ENCODE measurements at places on chromosomes 13 and 19.

DNA sequence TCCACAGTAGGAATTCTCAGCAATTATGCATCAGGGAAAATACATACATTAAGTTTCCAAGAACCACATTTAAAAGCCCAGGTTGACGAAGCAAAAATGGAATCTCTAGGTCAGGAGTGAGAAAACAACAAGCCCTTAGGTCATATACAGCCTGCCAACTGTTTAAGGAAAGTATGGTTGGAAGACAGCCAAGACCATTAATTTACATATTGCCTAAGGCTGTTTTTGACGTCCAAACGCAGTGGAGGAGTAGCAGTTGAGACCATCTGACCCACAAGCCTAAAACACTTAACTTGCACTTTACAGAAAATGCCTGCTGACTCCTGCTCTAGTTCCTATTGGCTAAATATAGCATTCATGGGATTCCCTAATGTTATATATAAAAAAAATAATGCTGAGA is 299.0 kb downstream of the ITGBL1 start:
- DNase-seq: no peak

DNA sequence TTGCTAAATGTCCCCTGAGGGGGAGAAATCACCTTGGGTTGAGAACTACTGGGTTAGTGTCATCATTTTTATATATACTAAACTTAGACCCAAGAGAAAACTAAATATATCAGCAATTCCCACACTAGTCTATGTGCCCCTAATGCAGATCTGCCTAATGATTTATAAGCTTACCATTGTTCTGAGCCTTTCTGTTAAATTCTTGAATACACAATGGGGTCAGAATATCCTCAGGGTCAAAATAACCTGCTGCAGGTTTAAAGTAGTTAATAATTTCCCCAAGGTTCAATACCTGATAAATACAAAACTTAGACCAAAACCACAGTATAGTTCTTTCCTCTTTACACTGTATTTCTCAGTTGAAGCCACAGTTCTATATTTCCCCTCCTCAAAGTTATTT is 4.6 kb downstream of the VWA8 start:
- no peak for DNase-seq

GRCh38 chr13:73776151-73776785 is 357.9 kb downstream of the KLF12 start:
- no peak for DNase-seq

- DNase-seq: no peak
Observed at GRCh38 chr13:19053561-19053960, 128.1 kb downstream of the TUBA3C start.

- DNase-seq: no peak
Observed at GRCh38 chr13:83452292-83452950, 429.9 kb downstream of the SLITRK1 start.

- DNase-seq: no peak
Observed at GRCh38 chr19:50244695-50245094, 41.3 kb downstream of the MYH14 start.

- no peak for DNase-seq
Observed at GRCh38 chr13:77853703-77854102, 64.9 kb downstream of the EDNRB start.

- DNase-seq: no peak
Observed at GRCh38 chr13:76967031-76967430, 18.7 kb downstream of the ACOD1 start.

- no peak for DNase-seq
Observed at GRCh38 chr19:49210108-49210900, 52.7 kb downstream of the TRPM4 start.

DNA sequence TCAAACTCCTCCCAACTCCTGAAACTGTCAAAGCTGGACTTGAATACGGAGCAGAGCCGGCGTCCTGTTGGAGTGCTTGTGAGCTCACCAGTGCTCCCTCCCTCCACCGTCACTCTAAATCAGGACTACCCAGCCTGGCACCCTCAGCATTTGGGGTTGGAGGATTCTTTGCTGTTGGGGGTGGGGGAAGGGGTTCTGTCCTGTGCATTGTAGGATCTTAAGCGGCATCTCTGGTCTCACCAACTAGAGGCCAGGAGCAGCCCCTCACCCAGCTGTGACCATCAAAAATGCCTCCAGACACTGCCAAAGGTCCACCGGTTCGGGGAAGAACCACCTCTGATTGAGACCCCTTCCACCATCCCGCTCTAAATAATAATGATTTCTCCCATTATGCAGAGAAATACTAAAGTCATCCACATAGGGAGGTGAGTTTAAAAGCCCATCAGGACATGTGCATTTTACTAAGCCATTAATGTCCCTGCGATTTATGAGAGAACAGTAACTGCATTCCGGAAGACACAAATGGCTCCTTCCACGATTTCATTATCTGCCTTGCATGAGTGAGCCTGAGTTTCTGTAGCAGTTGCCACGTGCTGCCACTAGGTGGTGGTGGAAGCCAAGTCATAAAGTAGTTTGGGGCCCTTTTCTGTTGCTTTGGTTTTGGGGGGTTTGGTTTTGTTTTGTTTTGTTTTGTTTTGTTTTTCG is 16.1 kb upstream of the USP29 start:
- DNase-seq: peak; percentile 40

- no peak for DNase-seq
Observed at GRCh38 chr19:38386971-38387549, 774 bp downstream of the GGN start.

GRCh38 chr19:33812388-33813330 is 16.0 kb downstream of the KCTD15 start:
- DNase-seq: no peak

DNA sequence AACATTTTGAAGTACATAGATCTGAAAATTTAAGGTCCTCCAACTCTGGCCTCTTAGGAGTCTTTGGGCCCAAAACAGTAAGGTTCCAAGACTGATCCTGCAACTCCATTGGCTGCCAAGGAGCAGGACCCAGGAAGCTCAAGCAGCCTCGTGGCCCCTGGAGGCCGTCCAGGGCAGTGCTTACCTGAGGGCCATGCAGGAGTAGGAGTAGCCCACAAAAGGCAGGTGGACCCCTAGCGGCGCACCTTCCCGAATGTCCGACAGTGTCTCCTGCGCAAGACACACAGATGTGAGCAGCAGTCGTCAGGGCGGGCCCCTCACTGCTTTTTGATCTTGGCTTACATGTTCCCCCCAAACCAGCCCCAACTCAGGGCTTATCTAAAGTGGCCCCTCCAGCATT is 5.7 kb upstream of the SIX5 start:
- DNase-seq: no peak

GRCh38 chr13:106657104-106657503 is 89.2 kb upstream of the ARGLU1 start:
- DNase-seq: no peak

GRCh38 chr19:51477344-51477743 is 995 bp upstream of the CEACAM18 start:
- no peak for DNase-seq

- DNase-seq: no peak
Observed at GRCh38 chr19:44582581-44583265, 30.6 kb upstream of the IGSF23 start.

DNA sequence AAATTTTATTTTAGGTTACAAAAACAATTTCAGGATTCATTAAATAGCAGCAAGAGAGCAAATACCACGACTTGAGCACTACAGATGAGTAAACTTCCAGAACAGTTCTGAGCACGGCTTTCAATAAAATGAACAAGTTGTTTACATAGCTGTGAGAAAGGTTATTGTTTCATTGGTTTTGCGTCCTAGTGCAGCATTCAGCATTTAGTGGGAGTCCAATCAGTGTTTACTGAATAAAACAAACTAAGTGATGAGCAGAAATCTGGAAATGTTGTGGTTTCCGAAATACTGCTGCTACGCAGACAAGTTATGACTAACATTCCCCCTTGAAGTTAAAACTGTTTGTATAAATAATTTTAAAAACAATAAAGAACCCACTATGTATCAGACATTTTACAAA is 251.5 kb upstream of the STARD13 start:
- peak; percentile 17 for DNase-seq

DNA sequence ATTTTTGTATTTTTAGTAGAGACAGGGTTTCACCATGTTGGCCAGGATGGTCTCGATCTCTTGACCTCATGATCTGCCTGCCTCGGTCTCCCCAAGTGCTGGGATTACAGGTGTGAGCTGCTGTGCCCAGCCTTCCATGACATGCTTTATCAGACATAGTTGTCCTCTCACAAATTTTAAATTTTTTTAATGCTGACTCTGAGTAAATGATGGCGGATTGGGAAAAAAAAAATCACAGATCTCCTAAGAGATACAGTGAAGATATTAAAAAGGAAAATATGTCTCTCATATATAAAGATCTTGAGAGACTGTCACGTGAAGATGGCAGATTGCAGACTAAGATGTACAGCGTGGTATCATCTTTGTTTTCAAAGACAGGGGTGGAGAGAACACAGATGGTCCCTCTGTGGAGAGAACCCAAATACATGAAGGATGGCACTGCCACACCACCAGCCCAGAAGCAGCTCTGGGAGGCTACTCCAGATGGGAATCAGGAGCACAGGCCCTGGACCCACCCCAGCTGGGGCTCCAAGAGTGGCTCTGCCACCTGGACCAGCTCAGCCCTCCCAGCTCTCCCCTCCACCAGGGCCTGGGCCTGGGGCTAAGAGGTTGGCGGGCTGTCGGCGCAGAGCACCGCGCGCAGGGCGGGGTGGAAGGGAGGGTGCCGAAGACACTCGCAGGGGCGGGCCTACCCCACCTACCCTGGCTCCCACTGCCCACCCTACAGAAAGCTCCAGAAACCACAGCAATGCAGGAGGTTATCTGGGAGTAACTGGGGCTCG is 20.0 kb upstream of the CCNP start:
- DNase-seq: no peak

GRCh38 chr13:39915418-39915817 is 260.0 kb downstream of the COG6 start:
- DNase-seq: no peak

DNA sequence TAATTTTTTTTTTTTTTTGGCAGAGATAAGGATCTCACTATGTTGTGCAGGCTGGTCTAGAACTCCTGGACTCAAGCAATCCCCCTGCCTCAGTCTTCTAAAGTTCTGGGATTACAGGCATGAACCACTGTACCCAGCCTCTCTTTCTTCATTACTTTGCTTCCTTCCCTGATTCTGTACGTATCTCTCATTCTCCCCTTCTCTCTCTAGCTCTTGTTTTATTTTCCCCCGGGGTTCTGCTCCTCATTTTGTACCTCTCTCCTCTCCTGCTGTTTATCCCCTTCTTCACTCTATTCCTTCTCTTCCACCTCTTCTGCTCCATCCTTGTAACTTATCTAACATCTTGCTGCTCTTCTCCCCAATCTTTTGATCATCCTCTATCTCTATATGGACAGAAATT is 46.5 kb downstream of the ZNF611 start:
- DNase-seq: no peak

DNA sequence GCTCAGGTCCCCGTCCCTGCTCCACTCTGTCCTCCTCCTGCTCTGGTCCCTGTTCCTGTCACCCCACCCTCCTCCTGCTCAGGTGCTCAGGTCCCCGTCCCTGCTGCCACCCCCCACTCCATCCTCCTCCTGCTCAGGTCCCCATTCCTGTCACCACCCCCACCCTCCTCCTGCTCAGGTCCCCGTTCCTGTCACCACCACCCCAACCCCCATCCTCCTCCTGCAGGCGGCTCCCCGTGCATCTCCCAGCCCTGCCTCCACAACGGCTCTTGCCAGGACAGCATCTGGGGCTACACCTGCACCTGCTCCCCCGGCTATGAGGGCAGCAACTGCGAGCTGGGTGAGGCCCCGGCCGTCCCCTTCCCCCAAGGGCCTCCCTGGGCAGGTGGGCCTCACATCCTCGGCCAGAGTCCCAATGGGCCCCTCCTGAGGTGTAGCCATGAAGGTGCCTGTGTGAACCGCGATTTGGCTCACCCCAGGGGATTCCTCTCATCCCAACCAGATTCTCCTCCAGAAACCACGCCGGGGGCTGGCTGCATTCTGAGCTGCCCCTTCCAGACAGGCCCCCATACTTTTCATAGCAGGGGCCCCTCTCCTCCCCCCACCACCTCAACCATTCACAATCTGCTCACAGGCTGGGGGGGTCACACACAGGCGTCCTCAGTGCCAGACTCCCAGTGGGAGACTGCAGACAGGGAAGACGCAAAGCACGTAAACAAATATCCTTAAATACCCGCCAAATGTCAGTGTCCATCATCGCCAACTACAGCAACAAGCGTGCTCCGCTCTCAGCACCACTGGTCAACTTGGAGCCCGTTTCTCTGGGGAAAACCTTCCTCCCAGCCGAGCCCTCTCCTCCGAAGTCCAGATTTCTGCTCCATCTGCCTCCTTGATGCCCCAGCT is 4.6 kb downstream of the PROZ start:
- DNase-seq: no peak

- peak; percentile 23 for DNase-seq
Observed at GRCh38 chr13:31042481-31043165, 110.2 kb downstream of the TEX26 start.

- DNase-seq: no peak
Observed at GRCh38 chr19:2108251-2109016, 11.7 kb downstream of the IZUMO4 start.

DNA sequence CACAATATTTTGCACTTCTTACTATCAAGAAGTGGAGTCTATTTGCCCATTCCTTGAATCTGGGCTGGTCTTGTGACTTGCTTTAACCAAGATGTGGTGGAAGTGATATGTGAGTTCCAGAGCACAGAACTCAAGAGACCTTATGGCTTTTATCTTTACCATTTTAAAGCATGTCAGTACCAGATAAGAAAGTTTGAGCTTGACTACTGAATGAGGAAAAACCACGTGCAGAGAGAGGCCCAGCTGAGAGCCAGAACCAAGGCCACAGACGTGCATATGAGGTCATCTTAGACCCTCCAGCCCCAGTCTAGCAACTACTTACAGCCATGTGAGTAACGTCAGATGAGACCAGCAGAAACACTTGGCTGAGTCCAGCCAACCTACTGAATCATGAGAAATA is 6.3 kb upstream of the CDK8 start:
- DNase-seq: no peak

DNA sequence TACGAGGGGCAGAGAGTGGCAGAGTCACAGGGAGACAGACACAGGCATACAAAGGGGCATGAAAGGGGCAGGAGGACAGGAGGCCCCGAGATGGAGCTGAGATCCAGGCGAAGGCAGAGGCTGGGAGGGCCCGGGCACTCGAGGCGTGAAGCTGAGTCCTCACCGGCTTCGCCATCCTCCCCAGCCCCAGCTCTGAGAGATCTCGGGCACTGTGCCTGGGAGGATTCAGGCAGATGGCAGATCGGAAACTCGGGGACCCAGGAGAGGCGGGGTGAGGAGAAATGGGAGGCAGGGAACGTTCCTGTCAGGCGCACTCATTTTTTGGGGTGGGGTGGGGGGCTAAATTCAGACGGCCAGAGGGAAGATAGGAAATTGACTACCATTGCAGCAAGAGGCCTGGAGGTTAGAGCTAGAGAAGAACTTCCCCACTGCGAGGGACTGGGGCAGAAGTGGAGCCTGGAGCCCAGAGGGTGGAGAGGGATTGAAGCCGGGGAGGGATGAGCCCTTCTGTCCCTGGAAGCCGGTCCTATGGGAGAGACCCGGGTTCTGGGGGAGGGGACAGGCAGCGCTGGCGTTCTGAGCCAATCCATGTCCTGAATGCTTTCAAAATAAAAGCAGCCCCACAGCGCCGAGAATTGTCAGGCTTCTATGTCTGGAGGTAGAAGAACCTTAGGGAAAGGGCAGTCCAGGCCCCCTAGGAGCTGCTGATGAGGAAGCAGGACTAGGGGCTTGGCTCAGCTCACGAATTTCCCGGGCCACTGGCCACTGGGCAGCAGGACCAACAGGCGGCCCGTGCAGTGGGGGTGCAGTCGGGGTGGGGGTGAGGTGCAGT is 12.6 kb downstream of the LRRC4B start:
- no peak for DNase-seq
